Stimulated activated CD4-positive, alpha-beta T cell treated with anti-CD3 and anti-CD28 coated beads, Interleukin-2, amount 100 ng/mL, for 48 hours (primary cell): ENCODE measurements at places on chromosomes 3 and 15.

DNA sequence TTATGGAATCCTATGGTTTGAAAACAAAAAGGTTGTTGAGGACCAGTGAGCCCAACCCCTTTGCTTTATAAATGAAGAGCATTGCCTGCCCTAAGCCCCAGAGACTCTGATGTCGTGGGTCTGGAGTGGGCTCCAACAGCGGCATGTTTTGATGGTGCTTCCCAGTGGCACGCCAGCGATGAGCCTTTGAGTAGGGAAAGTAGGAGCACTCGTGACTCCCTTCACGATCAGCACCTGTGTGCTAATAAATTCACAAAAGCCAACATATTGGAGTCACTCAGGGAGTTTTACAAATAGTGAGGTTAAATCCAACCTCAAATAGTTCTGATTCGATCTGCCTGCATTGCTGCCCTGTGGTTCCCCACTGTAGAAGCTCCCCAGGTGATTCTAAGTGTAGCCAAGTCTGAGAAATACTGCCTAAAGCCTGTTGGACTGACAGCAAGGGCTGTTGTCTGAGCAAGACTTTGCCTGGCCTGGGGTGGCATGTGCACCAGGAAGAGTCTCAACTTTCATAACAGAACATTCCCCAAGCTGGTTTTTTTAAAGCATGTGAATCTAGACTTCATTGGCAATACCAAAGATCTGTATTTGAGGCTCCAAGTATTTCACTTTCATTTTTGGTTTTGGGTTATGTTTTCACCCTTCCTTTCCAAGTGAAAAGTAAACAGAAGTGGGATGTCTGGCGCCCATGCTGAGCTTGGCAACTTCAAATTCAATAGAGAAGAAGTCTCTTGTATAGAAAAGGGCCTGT is 9.9 kb downstream of the CCR5 start:
- DNase-seq = no peak

GRCh38 chr3:107753976-107754375 is 231.2 kb downstream of the BBX start:
- DNase-seq = no peak

- DNase-seq = no peak
Measured at GRCh38 chr3:126207166-126207565, 26.8 kb upstream of the ALDH1L1 start.

GRCh38 chr15:86555939-86556338 is 476.3 kb downstream of the AGBL1 start:
- no peak for DNase-seq

DNA sequence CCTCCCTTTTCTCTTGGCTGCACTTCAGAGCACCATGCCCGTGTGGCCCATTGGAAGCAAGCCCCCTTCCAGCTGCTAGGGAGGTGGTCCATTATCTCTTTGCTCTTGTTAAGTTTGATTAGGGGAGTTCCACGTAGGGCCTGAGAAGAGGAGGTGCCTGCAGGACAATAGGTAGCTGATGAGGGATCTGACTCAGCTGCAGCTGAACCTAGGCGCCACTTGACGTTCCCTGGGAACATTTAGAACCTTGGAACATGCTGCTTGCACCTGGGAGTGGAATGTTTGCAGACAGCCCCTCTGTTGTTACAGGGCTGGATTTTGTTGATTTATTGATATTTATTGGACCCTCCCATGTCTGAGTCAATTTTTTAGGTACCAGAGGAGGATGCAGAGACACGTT is 4.7 kb downstream of the SMAD3 start:
- no peak for DNase-seq

GRCh38 chr15:100941536-100941935 is 22.4 kb downstream of the LRRK1 start:
- no peak for DNase-seq

GRCh38 chr3:145197051-145197820 is 963.7 kb downstream of the PLOD2 start:
- DNase-seq = no peak

DNA sequence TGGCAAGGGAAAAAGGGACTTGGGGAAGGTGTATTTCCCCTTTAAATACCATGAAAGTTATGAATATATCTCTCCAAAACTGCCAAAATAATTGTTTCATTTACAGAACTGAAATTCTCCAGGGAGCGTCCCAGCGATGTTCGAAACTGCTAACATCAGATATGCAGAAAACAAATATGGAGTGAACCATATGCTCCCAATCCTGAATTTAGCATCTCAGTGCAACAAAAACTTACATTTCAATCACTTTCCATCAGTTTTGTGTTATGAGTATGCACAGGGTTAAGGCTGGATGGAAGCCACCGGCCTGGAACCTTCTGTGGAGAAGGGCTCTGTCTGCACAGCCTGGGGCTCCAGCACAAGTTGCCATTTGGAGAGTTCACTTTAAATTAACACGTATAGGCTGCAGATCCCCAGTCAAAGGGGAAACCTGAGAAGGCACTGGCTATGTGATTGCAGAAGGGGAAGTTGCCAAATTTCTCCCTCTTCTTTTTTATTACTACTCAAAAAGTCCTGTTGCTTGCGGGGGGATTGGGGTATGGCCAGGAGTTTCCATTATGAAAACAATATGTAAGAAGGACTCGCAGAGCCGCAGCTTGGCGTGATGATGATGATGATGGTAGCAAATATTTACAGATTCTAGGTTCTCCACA is 56.9 kb upstream of the FOXP1 start:
- no peak for DNase-seq

GRCh38 chr3:73094951-73095350 is 33.5 kb downstream of the EBLN2 start:
- no peak for DNase-seq

- DNase-seq = no peak
Measured at GRCh38 chr15:87572381-87572910, 684.1 kb downstream of the NTRK3 start.

DNA sequence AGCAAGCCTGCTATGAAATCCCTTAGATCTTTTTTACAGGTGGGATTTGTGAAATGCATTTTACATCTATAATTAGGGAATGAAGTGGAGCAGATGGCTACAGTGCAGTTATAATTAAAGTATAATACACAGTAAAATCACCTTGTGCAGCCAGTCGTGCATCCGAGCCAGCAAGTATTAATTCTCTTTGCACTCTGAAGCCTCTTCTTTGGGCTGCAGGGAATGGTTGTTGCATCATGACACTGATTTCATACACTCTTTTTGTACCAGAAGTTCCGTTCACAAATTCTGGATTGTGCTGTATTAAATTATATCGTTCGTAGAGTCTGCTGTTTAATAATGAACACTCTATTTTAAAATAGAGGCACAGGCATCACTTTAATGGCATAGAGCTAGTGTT is 28.7 kb upstream of the TP63 start:
- DNase-seq = no peak

GRCh38 chr15:78065973-78066946 is 11.3 kb downstream of the TBC1D2B start:
- no peak for DNase-seq

- DNase-seq = no peak
Measured at GRCh38 chr15:90891346-90891949, 7.1 kb downstream of the FES start.

GRCh38 chr3:107973152-107973551 is 117.7 kb downstream of the CD47 start:
- no peak for DNase-seq

DNA sequence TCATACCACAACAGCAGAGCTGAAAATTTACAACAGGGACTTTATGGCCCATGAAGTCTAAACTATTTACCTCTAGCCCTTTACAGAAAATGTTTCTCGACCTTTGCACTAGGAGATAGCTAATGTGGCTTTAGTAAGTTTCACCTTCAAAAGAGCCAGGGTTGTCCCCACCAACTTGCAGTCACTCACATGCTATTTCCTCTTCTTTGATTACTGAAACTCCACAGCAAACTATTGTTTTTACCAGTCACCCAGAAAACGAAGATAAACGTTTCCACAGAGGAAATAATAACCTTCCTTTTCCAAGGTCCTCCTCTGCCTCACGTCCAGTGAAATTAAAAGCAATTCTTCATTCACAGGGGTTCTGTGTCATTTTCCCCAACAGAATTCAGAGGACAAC is 48.2 kb downstream of the WWTR1 start:
- no peak for DNase-seq

- peak; percentile 56 for DNase-seq
Measured at GRCh38 chr15:70480196-70480856, 283.0 kb downstream of the UACA start.
